ENCODE measurements at places on chromosomes 6 and 20.

GRCh38 chr6:138800377-138801150, 4.7 kb downstream of the ECT2L start:
- no peak for DNase-seq

GRCh38 chr6:17224056-17224455, 57.1 kb upstream of the RBM24 start:
- DNase-seq, result no peak

DNA sequence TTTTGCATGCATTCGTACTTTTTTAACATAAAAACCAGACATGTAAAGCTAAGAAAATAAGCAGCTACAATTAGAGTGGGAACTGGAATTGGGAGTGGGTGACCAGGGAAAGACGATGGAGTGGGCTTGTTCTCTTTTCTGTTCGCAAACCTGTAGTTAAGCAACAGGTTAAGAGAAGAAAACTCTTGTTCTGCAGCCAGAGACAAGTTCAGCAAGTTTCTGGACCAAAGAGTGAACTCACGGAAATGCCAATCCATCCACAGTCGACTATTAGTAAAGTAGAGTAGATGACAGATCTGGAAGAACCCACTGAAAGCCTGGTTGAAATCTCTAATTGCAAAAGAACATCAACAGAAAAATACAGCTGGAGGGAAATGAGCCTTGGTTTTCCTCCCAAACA, 197.8 kb downstream of the TFAP2A start:
- no peak for DNase-seq

DNA sequence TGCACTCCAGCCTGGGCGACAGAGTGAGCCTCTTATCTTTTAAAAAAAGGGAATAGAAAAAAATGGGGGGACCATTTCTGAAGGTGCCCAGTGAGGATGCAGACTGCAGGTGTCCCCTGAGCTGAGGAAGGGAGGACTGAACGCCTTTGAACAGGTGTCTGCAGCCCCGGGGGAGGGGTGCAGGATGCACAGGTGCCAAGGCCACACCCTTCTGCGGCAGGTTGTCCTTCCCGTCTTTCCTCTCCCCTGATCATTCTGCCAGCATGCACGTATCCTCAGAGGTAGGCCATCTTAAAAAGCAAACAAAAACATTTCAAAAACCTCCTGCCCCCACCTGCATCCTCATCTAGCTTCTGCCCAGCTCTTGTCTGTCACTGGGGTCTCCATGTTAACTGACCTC, 101.3 kb downstream of the MTHFD1L start:
- DNase-seq, result no peak

GRCh38 chr6:34393191-34393965, 909 bp upstream of the NUDT3 start:
- DNase-seq, result no peak

DNA sequence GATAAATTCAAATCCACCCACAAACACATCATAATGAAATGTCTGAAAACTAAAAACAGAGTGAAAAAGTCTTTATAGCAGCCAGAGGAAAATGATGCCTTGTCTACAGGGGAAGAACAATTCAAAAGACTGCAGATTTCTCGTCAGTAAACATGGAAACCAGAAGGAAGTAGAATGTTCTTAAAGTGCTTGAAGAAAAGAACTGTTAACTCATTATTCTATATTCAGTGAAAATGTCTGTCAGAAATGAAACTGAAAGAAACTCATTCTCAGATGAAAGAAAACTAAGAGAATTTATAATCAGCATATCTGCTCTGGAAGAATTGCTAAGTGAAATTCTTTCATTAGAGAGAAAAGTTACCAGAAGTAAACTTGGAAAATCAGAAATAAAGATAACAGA, 416.1 kb downstream of the TBC1D32 start:
- no peak for DNase-seq
